ENCODE measurements at places on chromosomes 7 and 10.

DNA sequence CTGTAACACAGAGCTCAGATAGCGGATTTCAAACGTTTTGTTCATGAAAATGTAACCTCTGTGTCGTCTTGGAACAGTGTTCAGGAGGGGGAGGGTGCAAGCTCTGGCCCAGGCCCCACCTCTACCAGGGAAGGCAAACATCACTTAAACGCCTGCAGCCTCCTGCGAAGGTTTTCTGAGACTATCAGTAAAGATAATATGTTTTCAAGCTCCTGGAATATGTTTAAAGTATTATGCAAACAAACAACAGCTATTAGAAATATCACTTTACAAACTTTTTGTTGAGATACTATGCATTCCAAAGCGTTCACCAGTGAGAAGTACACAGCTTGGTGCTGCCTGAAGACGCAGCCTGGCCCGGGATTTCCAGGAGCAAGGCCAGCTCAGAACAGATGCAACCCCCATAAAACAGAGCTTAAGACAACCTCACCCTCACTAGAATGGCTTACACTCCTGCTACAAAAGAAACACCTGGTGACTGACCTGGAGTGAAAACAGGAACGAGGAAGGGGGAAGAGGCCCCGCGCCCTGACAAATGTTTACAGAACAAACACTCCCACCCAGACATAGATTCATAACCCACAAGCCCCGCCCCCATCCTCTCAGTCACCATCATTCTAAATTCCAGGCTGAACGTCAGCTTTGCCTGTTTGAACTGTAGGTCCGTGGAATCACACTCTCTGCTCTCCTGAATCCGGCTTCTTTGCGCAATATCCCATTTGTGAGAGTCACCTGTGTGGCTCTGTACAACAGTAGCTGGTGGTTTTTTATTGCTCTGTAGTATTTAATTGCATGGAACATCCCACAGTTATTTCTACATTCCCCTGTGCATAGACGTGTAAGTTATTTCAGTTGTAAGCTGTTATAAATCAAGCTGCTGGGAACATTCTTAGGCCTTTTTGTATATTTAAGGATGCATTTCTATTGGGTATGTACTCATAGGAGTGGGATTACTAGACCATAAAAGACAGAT lies 155.0 kb downstream of the PTPRN2 start:
- no peaks in the 10 kb centered on the region for H3K27me3 ChIP-seq
- peak overlapping the region; percentile 22 for H3K4me3 ChIP-seq
- peak; percentile 96 for DNase-seq
- H3K4me1 ChIP-seq = peaks cover 12% of the 10 kb centered on the region

DNA sequence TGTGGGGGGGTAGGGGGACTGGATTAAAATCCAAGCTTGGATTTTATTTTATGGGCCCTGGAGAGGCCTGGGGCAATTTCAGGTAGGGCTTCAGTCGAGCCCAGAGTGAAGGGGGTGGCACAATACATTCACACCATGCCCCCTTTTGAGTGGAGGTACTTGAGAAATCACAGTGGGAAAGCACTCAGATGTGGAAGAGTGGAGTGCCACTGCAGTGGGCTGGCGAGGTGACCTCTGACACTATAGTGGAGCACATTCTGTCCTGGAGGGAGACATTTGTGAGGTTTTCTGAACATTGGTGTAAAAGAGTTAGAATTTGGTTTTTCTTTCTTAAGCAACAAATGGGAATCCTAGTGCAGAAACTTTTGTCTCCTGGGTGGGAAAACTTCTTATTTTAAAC lies 143.2 kb downstream of the WNT2 start:
- H3K27me3 ChIP-seq = no peaks in the 10 kb centered on the region
- H3K4me1 ChIP-seq = no peaks in the 10 kb centered on the region
- no peaks in the 10 kb centered on the region for H3K36me3 ChIP-seq
- H3K4me3 ChIP-seq = no peak overlapping the region

DNA sequence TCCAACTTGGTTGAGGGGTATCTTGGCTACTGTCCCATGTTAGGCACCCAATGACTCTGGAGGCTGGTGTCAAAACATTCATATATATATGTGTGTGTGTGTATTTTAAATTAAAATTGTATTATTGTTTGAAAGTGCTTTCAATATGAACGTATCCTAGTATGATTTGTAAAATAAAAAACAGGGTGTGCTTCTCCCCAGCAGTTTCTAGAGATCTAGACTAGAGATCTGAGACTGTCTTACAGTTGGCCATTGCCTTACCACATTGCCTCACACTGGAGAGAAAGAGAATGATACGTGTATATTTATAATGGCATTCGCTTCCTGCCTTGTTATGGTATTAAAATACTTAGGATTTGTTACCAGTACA lies 1.2 kb downstream of the BAG3 start:
- H3K27ac ChIP-seq = peak overlapping the region; percentile 89
- H3K27me3 ChIP-seq = no peaks in the 10 kb centered on the region
- DNase-seq = no peak
- H3K36me3 ChIP-seq = 0 out of 2 replicates have a peak, but pooled peaks cover 3% of the 10 kb centered on the region

- H3K4me3 ChIP-seq = no peak overlapping the region
- DNase-seq = no peak
- no peaks in the 10 kb centered on the region for H3K36me3 ChIP-seq
- no peak overlapping the region for H3K27ac ChIP-seq
- no peaks in the 10 kb centered on the region for H3K27me3 ChIP-seq
Observed at GRCh38 chr7:100208911-100209408, 10.8 kb upstream of the PVRIG start.

- no peaks in the 10 kb centered on the region for H3K36me3 ChIP-seq
- H3K4me3 ChIP-seq = no peak overlapping the region
- H3K4me1 ChIP-seq = peaks cover 11% of the 10 kb centered on the region
- H3K27me3 ChIP-seq = no peaks in the 10 kb centered on the region
- no peak overlapping the region for H3K27ac ChIP-seq
Observed at GRCh38 chr10:82932451-82932850, 1057.5 kb downstream of the NRG3 start.

DNA sequence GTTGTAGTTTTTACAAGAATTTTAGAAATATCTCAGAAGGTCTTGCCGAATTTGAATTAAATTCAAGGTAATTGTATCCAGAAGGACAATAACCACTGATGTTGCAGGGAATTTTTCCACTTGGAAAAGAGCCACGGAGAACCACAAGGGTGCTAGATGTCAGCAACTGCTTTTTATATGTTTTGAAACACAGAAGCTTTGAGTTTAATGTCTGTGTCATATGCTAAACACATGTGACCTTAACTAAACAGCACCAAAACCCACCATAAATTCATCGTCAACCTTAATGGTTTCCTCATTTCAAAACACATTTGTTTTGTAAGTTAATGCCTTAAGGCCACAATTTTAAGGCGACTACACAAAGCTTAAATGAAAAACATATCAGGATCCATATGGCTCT lies 106.9 kb downstream of the COL28A1 start:
- no peaks in the 10 kb centered on the region for H3K27me3 ChIP-seq
- H3K4me1 ChIP-seq = no peaks in the 10 kb centered on the region
- H3K4me3 ChIP-seq = no peak overlapping the region
- no peak overlapping the region for H3K27ac ChIP-seq
- no peak for DNase-seq
- no peaks in the 10 kb centered on the region for H3K36me3 ChIP-seq

DNA sequence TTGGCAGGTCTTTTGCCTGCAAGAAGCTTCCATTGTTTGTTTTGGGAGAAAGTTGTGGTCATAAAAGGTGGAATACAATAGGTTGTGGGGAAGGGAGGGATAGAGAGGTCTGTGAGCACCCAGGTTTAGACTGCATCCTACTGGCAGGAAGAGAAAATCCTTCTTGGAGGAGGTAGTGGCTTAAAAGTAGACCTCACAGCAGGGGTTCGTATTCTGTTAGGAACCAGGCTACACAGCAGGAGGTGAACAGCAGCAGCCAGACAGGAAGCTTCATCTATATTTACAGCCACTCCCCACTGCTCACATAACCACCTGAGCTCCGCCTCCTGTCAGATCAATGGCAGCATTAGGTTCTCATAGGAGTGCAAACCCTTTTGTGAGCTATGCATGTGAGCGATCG lies 245.3 kb downstream of the NSUN6 start:
- H3K27ac ChIP-seq = no peak overlapping the region
- no peaks in the 10 kb centered on the region for H3K27me3 ChIP-seq
- H3K36me3 ChIP-seq = no peaks in the 10 kb centered on the region
- H3K4me3 ChIP-seq = no peak overlapping the region
- DNase-seq = no peak

GRCh38 chr7:35593899-35594298 lies 101.0 kb downstream of the HERPUD2 start:
- peaks cover 12% of the 10 kb centered on the region for H3K4me1 ChIP-seq
- H3K36me3 ChIP-seq = no peaks in the 10 kb centered on the region
- no peak overlapping the region for H3K4me3 ChIP-seq
- H3K27ac ChIP-seq = no peak overlapping the region

DNA sequence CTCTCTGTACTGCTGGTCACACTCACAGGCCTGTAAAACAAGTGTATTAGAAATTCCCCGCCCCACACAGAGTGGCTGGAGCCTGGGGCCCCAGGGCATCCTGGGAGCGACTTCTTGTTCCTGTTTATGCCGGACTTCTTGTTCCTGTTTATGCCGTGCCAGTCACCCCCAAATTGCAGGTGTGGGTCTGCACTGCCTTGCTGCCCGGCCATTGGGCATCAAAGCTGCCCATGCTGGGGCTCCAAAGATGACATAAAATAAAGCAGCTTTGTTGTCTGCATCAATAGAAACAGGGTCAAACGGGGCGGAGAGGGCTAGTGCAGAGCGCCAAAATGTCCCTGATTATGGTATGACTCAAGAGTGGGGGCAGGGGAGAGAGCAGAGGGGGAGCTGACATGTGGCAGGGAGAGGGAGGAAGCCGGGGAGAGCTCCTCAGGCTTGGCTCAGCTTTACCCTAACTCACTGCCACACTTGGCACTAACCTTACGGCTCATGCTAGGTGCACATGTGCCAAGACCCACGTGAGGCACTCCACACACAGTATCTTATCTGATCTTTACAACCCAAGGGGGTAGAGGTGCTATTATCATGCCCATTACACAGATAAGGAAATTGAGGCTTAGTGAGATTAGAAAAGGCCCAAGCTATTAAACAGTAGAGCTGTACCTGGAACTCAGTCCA lies 98.4 kb downstream of the PIP4K2A start:
- no peak for DNase-seq
- H3K4me1 ChIP-seq = peaks cover 56% of the 10 kb centered on the region
- no peaks in the 10 kb centered on the region for H3K27me3 ChIP-seq
- H3K36me3 ChIP-seq = no peaks in the 10 kb centered on the region
- no peak overlapping the region for H3K4me3 ChIP-seq
- peak overlapping the region; percentile 15 for H3K27ac ChIP-seq

All from Caco-2 (cell line).